Motor neuron (in vitro differentiated cells): ENCODE measurements at places on chromosomes 1 and 21. TPM values are rescaled to one million over a fixed set of nuclear protein-coding genes. Genes with fewer than 3 reads are reported as not detected.

Gene ITLN1
- total RNA-seq, result not detected in 2 replicates

Gene S100A2
- total RNA-seq, result 1.9 TPM in 2 replicates

Gene KRTAP21-2
- total RNA-seq, result 2.2 TPM in 1 of 2 replicates, not detected in the other

Gene BRINP3
- total RNA-seq, result 23.5 and 24.8 TPM in 2 replicates

Gene NMNAT2
- 0.71 and 0.73 TPM in 2 replicates for total RNA-seq

Gene PLCH2
- 6.7 and 7.4 TPM in 2 replicates for total RNA-seq

Gene C1orf216
- 10.6 and 10.8 TPM in 2 replicates for total RNA-seq

Gene KLF17
- total RNA-seq, result 0.10 and 0.16 TPM in 2 replicates

Gene SSU72
- total RNA-seq, result 96.4 and 99.8 TPM in 2 replicates

Gene SPRR5
- not detected in 2 replicates for total RNA-seq

Gene SPAG17
- 52.0 and 66.1 TPM in 2 replicates for total RNA-seq

Gene PGBD5
- 4.6 and 5.0 TPM in 2 replicates for total RNA-seq

Gene IPO9
- total RNA-seq, result 45.8 and 47.5 TPM in 2 replicates

Gene IGSF21
- total RNA-seq, result 4.9 and 5.3 TPM in 2 replicates
